Kidney epithelial cell (primary cell): ENCODE measurements at places on chromosomes 1 and 21. TPM values are rescaled to one million over a fixed set of nuclear protein-coding genes. Genes with fewer than 3 reads are reported as not detected.

DNA sequence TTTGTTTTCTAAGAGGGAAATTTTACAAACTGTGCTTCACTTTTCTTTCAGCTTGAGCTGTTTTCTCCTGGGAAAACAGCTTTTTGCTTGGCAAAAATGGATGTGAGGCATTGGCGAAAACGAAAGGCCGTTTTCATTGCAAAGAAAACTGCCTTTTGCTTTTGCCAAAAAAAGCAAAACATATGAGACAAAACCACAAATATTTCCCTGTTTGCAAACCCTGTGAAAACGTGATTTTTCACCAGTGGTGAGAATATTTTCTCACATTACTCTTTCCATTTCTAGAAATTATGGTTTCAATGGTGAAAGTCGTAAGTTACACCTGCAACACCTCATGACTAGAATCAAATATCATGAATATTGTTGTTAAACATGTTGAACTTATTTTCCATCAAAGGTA, 74.0 kb upstream of the ZBTB18 start:
- DNase-seq, result no peak

DNA sequence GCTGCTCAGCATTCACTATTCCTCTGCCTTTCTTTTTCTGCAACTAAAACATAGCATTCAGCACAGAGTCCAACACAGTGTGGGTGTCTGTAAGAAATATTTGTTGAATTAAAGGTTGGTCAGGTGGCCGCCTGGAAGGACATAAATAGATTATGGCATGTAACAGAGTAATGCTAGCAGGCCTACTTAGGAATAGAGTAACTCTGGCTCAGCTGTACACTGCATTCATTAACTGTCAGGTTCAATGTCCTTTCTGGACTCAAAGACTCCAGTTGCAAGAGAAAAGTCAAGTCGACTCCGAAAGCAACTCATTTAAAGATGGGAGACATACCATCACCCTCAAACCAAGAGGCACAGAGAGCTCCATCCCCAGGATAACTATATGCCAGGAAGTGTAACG, 116.0 kb downstream of the LMX1A start:
- DNase-seq, result no peak

- peak; percentile 2 for DNase-seq
Measured at GRCh38 chr1:214670098-214670497, 67.1 kb downstream of the CENPF start.

- DNase-seq, result peak; percentile 86
Measured at GRCh38 chr1:212671342-212672031, 28.2 kb downstream of the BATF3 start.

DNA sequence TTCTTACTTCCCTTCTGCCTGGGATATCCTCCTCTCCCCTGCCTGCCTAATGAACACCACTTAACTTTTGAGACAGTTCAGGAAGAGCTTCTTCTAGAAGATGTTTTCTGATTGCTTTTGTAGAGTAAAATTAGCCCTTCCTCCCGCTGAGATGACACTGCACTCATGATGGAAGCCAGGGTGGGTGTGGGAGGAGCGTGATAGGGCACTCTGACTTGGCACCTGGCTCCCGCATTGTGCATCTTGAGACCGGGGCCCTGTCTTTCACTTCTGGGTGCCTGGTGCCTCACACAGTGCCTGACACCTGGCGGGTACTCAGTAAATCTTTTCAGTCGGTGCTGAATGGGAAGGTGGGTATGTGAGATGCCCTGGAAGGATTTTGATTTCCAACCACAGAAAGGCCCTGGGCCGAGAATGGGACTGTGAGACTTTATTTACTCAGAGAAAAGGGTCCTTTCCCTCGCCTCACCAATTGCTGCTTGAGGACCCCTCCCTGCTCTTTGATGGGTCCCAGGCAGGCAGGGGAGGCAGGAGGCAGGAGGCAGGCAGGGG, 6.8 kb downstream of the THEM5 start:
- DNase-seq, result no peak

DNA sequence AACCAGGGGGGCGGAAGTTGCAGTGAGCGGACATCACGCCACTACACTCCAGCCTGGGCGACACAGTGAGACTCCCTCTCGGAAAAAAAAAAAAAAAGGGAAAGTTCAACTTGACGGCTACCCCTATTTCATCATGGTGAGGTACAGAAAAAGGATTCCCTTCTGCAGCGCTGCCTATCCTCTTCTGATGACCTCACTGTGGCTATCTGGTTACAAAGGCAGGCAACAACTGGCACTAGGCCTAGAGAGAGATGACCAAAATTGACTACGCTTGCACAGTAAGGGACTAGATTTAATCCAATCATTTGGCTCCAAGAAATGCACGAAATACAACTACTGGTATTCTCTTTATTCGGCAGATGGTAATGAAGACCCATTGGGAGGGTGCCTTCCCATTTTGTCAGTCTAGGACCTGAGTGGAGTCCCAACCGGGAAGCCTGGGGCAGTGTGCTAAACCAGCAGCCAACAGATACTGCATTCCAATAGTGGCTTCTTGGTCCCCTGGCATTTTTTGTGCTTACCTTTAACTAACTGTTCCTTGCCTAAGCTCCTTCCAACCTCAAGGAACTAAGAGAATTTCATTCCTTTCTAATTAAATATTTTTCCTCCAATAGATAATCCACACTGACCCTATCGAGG, 36.6 kb downstream of the ITPKB start:
- DNase-seq, result no peak

RAB42 gene
- total RNA-seq, result 9.6 and 13.5 TPM in 2 replicates

SPRR4 gene
- total RNA-seq, result not detected in 2 replicates

DNA sequence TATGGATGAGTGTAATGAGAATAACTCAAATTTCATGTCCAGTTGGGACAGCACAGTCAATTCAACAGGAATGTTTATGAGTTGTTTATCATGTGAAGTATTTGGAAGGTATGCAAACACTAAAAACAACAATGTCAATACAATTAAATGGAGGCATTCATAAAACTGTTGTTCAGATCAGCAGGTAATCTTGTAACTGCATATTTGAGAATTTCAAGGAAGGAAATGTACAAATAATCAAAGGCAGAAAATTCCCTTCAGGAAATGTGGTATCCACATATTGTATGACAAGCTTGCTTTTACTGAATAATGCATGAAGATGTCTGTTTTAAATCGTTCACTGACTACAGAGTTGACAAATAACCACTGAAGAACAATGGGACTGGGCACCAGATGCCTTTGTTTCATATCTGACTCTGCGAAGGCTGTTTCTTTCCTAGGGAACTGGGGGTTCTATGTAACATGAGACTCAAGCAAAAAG, 198.3 kb downstream of the LTN1 start:
- no peak for DNase-seq

TENT5C gene
- total RNA-seq, result 0.07 and 0.13 TPM in 2 replicates

SWT1 gene
- total RNA-seq, result 5.8 and 6.2 TPM in 2 replicates

GRCh38 chr21:44878053-44878982, 4.8 kb upstream of the PTTG1IP start:
- DNase-seq, result no peak

DNA sequence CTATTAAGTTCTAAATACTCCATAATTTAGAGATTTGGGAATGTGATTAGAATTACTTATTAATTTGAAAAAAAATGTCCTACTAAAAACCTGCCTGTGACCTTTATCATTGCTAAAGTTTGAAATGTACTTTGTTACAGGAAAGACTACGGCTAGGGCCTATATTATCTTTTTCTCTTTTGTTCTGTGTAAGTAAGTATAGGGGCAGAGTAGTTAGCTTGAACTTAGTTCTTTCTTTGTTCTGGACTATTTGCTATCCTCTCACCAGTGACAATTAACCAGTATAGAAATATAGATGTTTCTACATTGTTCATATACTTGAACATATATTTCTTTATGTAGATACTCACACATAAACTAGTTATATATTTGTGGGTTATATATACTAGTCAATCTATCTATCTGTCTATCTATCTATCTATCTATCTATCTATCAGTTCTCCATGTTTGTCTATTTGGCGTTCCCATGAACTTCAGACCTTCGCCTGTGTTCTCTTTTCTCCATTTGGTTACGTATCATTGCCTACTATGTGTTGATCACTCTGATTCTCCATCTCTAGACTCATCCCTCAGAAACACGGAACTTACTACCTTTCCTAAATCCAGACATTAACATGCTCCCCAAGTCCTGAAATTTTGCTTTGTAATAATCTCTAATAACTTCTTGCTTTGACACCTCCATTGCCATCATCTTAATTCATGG, 3.3 kb downstream of the PTPRC start:
- no peak for DNase-seq

CFHR5 gene
- not detected in 2 replicates for total RNA-seq

DNA sequence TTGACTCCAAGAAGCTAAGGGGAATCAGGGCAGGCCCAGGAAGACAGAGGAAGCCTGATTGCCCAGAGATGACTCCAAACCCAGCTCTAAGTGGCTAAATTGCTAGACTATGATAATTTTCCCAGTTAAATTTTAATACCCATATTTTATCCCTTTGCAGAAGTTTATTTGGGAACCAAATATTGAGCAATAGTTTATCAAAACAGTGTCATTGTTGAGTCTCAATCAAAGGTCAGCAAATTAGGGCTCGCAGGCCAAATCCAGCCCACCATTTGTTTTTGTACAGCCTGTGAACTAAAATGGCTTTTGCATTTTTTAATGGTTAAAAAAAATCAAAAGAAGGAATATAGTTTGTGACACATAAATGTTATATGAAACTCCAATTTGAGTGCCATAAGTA, 47.1 kb downstream of the LBR start:
- no peak for DNase-seq

DNA sequence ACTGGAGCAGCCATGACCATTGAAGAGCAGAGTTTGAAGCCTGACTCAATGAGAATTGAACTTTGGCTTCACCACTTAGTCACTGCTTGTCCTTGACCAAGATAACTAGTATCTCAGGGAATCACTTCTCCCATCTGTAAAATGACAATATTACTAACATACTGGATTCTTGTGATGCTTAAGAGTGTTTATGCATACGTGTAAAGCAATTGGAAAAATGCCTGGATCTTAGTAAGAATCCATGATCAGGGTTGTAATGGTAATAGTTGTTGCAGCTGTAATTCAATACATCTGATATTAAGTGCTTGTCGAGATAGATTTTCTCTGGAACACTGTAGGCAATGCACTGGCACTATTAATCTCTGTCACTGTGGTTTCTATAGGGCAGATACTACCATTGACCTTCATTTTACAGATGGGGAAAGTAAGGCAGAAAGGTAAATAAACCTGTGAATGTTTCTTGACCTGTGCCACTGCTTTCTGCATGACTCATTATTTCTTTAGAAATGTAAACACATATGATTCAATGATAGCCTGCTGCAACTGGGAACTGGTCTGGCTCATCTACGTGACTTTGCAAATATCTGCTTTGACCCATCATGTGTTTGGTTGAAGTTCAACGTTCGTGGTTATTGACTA, 662.5 kb downstream of the PLA2G4A start:
- no peak for DNase-seq

NAV1 gene
- total RNA-seq, result 37.1 and 43.0 TPM in 2 replicates

FCRL4 gene
- total RNA-seq, result not detected in 2 replicates

OPTC gene
- not detected in 2 replicates for total RNA-seq

TEX38 gene
- total RNA-seq, result not detected in 2 replicates

DNA sequence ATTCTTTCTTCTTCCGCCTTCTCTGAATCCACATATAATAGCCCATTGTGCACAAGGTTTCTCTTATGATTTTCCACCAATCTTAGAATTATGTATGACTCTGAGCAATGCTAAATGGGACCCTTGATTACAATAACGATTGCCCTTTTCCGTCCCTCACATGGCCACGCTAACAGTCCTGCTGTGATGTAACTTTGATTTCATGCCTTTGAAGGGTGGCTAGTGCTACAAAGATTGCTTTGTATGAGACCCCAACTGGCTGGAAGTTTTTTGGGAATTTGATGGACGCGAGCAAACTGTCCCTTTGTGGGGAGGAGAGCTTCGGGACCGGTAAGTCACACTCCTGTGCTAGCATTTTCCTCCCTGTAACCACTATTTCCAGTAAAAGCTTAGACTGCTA, 45.3 kb downstream of the PGM1 start:
- DNase-seq, result no peak

DNA sequence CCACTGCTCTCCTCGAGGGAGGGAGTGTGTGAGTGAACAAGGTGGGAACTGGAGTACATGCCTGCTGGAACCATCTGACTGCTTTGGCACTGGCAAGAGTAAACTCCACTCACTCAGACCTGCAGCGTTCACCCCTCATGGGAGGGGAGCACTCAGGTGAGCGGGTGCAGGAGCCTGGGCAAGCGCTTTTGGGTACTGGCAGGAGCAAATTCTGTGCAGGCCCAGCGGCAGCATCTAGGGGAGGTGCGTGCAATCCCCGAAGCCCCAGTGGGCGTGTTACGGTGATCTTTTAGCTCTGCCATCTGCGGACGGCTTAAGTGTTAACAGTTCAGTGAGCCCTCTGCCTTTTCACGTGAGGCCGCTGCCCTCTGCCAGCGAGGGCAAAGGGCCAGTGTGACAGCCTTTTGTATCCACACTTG, 127.4 kb downstream of the PATJ start:
- DNase-seq, result no peak

LMX1A gene
- total RNA-seq, result not detected in 2 replicates

DNA sequence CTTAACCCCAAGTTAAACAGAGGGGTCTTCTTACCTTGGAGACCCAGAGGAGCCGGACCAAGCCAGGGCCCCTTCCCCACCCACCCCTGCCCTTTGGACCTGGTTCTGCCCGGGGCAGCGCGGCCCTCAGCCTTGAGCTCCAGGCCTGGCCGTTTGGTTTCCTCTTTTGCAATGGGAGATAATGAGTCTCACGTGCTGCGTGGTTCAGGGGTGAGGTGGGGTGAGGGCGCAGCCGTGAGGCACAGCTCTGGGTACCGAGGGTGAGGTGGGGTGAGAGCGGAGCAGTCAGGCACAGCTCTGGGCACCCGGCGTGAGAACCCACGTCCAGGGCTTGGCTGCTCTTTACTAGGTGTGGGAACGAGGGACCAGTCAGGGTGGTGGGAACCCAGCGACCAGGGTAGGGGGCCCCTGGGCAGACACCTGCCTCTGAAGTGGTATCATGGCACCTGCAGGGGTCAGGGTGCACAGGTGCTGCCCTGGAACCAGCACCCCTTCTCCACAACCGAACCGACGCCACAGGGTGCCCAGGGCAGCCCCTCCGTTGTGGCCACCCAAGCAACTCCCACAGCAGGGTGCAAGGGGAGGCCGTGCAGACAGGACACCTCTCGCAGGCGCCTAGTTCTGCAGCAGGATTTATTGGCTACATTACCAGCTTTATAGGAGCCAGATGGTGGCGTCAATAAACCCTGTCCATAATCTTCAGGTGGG, 182.2 kb downstream of the PRDM16 start:
- DNase-seq, result no peak

GRCh38 chr1:17916702-17917101, 161.6 kb downstream of the ACTL8 start:
- DNase-seq, result no peak

GRCh38 chr1:231020816-231021215, 19.2 kb downstream of the FAM89A start:
- no peak for DNase-seq
